ENCODE measurements at places on chromosomes 11 and 22.
A peak's percentile ranks its signal among the peaks of the same experiment; 100 is the strongest.

DNA sequence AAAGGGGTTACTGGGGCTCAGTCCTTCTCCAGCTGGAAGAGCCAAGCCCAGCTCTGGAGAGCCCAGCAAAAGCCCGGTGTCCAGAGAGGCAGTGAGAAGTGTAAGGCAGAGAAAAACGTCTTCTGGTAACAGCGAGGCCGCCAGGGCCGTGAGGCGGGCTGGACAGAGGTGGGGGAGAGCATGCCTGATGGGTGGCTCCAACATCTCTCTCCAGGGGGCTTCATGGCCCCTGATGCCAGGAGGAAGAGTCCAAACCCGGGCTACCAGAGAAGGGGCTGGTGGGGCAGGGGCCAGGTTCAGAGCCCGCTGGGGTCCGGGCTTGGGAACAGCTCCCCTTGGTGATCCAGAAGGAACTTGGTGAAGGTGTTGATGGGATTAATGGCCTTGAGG, 21.7 kb downstream of the ARHGAP1 start:
- DNase-seq: no peak

DNA sequence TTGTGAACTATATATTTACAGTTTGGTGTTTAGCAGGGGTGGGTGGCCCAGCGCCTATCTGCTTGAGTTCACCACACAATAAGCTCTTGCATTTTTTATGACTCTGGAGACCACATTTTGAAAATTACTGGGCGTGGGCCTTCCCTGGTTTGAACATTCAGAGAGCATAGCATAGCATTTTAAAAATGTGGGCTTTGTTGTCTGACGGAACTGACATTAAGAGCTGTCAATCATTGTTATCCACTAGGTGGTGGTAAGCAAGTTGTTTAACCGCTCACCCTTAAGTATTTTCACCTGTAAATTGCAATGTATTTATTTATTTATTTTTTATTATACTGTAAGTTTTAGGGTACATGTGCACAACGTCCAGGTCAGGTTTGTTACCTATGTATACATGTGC, 1.0 kb downstream of the NLRP14 start:
- no peak for DNase-seq

- no peak for DNase-seq
Observed at GRCh38 chr11:115439385-115439784, 64.8 kb downstream of the CADM1 start.

DNA sequence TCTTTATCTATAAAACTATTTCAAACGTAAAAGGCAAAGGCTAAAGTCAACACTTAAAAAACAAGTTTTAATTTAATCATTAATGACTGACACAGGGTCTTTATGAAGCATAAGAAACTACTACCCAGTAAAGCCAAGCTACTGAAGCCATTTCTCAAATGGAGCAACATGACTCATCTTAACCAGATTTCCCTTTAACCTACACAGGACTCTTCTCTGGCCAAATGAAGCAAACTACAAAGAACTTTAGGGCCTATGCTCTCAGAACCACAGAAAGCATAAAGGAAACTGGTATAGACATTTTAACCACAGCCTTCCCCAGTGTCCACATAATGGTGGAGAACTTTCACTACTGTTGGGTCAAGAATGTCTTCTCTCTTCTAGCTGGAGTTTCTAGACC, 34.7 kb downstream of the ALG9 start:
- DNase-seq: no peak

DNA sequence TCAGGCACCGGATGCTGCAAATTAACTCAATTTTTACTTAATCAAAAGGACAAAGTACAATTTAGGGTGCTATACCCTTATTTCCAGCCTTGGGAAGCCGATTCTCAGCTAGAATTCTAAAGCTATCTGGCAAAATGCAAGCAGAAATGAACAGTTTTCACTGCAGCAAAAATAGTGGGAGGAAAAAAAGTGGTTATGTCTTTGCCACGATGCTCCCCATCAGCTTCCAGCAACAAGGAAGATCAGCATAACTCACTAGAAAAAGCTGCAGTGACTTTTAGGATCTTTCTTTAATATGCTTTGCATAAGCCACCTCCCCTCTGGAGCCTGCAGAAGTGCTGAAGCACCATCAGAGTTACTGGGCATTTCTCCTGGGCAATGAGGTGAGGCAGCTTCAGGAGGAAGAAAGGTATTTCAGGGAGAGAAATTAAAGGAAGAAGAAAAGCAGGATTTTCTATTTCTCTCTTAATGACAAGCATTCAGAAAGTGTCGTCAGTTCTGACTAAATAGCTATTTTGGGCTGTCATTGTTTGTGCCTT, 702.9 kb downstream of the DLG2 start:
- no peak for DNase-seq

- DNase-seq: no peak
Observed at GRCh38 chr22:23063539-23064380, 6.6 kb upstream of the GNAZ start.

GRCh38 chr11:30358536-30358935, 35.6 kb downstream of the ARL14EP start:
- DNase-seq: no peak

- DNase-seq: no peak
Observed at GRCh38 chr11:26204101-26204500, 127.8 kb upstream of the ANO3 start.

DNA sequence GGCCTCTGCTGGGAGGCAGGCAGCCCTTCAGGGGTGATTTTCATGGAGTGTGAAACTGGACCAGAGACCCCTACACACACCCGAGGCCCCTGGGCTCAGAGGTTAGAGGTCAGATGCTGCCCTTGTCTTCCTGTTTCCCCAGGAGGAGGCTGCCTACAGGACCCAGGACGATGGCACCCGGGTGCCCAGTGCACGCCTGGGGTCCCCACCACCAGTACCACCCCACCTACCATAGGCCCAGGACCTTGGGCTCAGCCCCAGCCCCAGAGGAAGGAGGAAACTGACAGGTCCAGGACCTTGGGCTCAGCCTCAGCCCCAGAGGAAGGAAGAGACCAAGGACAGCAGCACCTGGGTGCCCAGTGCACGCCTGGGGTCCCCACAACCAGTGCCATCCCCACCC, 79.2 kb downstream of the BRD1 start:
- no peak for DNase-seq

- DNase-seq: no peak
Observed at GRCh38 chr11:95119361-95120060, 29.9 kb downstream of the ENDOD1 start.

DNA sequence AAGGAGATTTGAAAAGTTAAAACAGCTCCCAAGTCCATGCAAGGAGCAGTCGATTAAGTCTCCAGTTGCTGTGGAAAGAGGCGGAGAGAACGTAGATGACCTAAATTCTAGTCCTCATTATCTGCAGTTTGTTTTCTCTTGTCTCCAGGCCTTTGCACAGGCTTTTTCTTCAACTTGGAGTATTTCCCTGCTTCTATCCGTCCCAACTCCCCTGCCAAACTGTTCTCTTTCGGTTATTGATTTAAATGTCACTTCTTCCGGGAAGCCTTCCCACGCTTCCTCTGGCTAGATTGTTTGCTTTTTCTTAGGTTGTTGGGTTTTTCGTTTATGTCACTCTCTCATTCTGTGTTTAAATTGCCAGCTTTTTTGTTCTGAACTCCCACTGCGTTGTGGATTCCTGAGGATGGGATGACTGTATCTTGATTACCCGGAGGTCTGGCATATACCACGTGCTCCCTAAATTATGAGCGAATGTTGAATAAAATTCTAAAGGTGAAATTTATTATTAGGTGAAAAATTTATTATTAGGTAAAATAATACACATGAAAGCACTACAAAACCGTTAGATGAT, 463 bp downstream of the TMEM126B start:
- peak; percentile 5 for DNase-seq

DNA sequence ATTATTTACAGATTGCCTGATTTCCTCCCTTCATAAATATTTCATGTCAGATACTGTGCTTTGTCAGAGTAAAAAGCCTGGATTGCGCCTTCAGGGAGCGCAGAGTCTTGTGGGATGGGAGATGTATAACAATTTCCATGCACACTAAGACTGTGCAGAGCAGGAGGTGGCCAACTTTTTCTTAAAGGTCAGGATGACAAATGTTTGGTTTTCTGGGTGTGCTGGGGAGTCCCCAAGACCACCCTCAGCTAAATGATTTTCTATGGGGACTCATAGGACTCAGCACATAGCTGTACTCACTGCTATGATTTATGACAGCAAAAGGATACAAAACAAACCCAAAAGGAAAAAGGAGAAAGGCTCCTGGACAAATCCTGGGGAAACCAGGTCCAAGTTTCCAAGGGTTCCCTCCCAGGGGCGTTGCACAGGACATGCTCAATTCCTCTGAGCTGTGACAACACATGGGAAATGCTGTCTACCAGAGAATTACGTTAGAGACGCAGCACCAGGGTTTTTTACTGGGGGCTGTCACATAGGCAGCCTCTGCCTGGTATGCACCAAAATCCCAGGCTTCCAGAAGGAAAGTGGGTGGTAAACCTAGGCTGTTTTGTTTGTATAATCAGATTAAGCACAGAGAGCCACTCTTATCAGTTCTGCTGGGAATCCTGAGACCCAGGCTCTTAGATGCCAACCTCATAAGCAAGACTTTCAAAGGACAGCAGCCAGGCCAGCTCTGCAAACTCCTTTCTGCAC, 59.1 kb downstream of the CSNK2A3 start:
- DNase-seq: no peak

GRCh38 chr11:67071420-67072284, 15.0 kb downstream of the RHOD start:
- peak; percentile 65 for DNase-seq

GRCh38 chr11:130599073-130599654, 150.7 kb downstream of the ADAMTS15 start:
- peak; percentile 63 for DNase-seq

- peak; percentile 88 for DNase-seq
Observed at GRCh38 chr11:130527636-130528297, 79.3 kb downstream of the ADAMTS15 start.

- DNase-seq: no peak
Observed at GRCh38 chr11:15119352-15119751, 4.6 kb downstream of the INSC start.

GRCh38 chr22:20203552-20204201, 52.8 kb upstream of the CCDC188 start:
- peak; percentile 6 for DNase-seq

GRCh38 chr11:68271023-68271780, 571 bp downstream of the C11orf24 start:
- peak; percentile 84 for DNase-seq

GRCh38 chr11:64931290-64931689, 4.4 kb downstream of the GPHA2 start:
- no peak for DNase-seq

GRCh38 chr11:68412593-68413475, 47.7 kb upstream of the PPP6R3 start:
- DNase-seq: peak; percentile 52

DNA sequence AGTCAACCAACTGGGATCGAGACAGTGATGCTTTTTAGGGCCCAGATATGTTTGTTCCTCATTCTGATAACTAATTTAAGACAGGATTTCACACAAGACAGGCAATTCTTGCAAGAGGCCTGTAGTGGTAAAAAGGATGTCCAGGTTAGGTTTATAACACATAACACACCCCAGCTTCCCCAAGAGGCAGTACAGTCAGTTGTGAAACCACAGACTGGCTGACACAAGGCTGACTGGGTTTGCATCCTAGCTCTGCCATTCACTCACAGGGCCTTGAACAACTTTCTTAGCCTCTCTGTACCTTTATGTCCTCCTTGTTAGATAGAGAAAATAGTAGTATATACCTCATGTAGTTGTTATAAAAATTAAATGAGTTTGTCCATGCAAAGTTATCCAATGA, 55.0 kb upstream of the PTH start:
- no peak for DNase-seq

DNA sequence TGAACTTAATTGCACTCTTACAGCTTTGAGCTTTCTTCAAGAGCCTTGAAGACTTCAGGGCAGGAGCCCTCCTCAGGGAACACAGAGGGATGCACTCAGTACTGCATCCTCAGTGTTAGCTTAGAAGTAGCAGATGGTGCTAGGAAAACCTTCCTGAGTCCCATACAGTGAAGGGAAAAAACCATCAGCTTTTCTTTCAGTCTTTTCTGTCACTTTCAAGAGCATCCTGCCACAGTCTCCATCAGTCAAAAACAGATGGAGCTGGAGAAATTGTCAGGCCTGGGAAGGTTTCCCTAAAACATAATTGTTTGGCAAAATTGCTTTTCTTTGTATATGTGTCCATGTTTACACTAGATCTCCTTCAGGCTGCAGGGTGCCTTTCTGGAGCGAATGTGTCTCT, 384.1 kb downstream of the NELL1 start:
- DNase-seq: no peak

GRCh38 chr11:128590587-128590986, 3.2 kb upstream of the ETS1 start:
- DNase-seq: no peak

- no peak for DNase-seq
Observed at GRCh38 chr11:44970293-44970692, 19.6 kb upstream of the TP53I11 start.

GRCh38 chr11:61792310-61793082, at the start of the genes FEN1 and TMEM258:
FEN1 (plus strand) TSS chr11:61792911; CDS start chr11:61795362, 2,451 bp downstream.
TMEM258 (minus strand) TSS chr11:61792599; CDS start chr11:61792558, 41 bp downstream.
- peak; percentile 94 for DNase-seq

GRCh38 chr11:3123305-3123704, 41.8 kb downstream of the OSBPL5 start:
- DNase-seq: peak; percentile 59

DNA sequence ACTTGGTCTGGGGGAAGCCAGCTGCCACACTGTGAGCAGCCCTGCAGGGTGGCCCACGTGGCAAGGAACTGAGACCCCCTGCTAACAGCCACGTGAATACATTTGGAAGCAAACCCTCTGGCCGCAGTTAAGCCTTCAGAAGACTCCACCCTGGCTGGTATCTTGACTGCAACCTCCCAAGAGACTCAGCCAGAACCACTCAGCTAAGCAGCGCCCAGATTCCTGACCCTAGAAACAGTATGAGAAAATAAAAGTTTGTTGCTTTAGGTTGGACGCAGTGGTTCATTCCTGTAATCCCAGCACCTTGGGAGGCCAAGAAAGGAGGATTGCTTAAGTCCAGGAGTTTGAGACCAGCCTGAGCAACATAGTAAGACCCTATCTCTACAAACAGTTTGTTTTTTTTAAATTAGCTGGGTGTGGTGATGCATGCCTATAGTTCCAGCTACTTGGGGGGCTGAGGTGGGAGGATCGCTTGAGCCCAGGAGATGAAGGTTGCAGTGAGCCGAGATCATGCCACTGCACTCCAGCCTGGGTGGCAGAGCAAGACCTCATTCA, 8.7 kb downstream of the ZMAT5 start:
- peak; percentile 77 for DNase-seq

- peak; percentile 9 for DNase-seq
Observed at GRCh38 chr11:62324731-62325556, 12.3 kb upstream of the ASRGL1 start.

DNA sequence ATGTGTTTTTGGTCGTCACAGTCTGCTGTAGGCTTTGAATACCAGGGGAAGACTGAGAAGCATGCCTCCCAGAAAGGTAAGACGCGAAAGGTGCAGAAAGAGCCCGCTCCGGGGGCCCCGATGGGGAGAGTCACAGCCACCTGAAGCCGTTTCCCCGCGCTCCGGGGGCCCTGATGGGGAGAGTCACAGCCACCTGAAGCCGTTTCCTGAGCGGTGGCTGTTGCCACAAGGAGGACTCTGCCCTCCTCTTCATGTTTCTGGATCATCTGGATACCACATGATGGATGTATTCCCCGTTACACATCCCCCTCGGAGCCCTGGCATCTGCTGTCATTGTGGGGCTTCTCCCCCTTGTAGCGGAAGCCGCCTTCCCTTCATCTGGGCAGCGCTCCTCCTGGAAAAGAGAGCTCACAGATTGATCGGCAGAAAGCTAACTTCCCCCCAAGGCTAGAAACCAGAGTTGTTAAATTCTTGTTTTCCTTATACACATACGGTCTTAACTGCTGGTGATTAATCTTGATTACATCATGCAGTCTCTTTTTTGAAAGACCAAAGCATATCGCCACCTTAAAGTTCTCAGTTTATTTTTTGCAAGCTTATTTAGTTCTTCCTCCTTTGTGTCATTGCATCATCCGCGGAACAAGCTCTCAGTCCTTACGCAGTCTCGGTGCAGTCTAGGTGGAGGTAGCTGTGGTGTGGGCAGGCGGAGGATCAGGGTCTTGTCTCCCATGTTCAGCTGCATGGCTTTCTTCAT, 17.5 kb downstream of the CTTN start:
- DNase-seq: peak; percentile 13
